ENCODE measurements at places on chromosomes 1 and 21.
A peak's percentile ranks its signal among the peaks of the same experiment; 100 is the strongest.

GRCh38 chr1:58597076-58597475 is 20.0 kb upstream of the TACSTD2 start:
- no peak for DNase-seq

GRCh38 chr1:85628791-85629531 is 48.4 kb downstream of the CCN1 start:
- DNase-seq: no peak

- DNase-seq: no peak
Measured at GRCh38 chr1:59505596-59506028, 208.7 kb downstream of the FGGY start.

- no peak for DNase-seq
Measured at GRCh38 chr1:197553281-197553680, 222.0 kb downstream of the DENND1B start.

GRCh38 chr1:31937300-31938183 is 626 bp downstream of the PTP4A2 start:
- DNase-seq: peak; percentile 66

- no peak for DNase-seq
Measured at GRCh38 chr21:14690886-14691285, 144.8 kb upstream of the SAMSN1 start.

GRCh38 chr1:206814716-206815341 is 42.5 kb upstream of the IL10 start:
- DNase-seq: no peak

All from activated CD4-positive, alpha-beta T cell treated with anti-CD3 and anti-CD28 coated beads for 1 hour (primary cell).